CD8-positive, alpha-beta T cell (primary cell): ENCODE measurements at places on chromosomes 13 and 19.

GRCh38 chr13:93254775-93255174 lies 28.2 kb downstream of the GPC6 start:
- no peak for DNase-seq

DNA sequence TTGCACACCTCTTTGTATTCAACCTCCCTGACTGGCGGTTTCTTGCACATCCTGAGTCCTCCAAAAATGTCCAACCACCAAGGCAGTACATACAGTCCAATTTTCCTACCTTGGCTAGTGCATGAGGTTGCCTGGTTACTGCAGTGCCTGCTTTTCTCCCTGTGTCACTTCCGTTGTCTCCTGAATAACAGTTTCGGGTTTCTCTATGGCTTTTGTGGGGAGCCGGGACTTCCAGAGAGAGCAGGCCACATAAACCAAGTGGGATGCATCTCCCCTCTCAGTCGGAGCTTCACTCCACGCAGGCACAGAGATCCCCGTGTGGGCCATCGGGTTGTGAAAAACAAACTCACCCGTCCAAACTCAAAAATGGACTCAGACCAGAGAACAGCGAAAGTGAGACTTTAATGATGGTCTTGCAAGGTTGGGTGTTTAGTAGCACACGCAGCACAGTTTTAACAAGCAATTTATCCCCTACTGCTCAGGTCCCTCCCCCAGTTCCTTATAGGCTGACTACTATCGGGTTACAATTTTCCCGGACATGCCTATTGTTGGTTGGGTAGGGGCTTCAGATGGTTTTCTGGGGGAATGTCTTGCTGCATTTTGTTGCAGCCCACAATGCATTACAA lies 173.1 kb downstream of the POU4F1 start:
- DNase-seq: no peak

- DNase-seq: no peak
Observed at GRCh38 chr19:11697284-11697855, 41.4 kb downstream of the ZNF823 start.

GRCh38 chr13:58302349-58302748 lies 670.8 kb downstream of the PCDH17 start:
- DNase-seq: no peak

- DNase-seq: no peak
Observed at GRCh38 chr13:28984825-28985224, 164.7 kb downstream of the MTUS2 start.

GRCh38 chr19:4052114-4052992 lies 14.3 kb downstream of the ZBTB7A start:
- DNase-seq: no peak

- DNase-seq: no peak
Observed at GRCh38 chr13:71593566-71593965, 273.4 kb downstream of the DACH1 start.
